ENCODE measurements at places on chromosomes 16 and 17.

- no peak within 1 kb of the TSS for H3K27ac ChIP-seq
- H3K27me3 ChIP-seq, result no peaks in the 10 kb centered on the region
- H3K4me1 ChIP-seq, result no peaks in the 10 kb centered on the region
- DNase-seq, result no peak
- H3K36me3 ChIP-seq, result peaks cover 2% of the 10 kb centered on the region
Observed at GRCh38 chr16:67931712-67932461, at the start of gene CTRL. TSS of gene CTRL (minus strand) at chr16:67931862. CDS start at chr16:67931852, 10 bp downstream.

GRCh38 chr17:8859804-8860430 lies 7.6 kb downstream of the PIK3R6 start:
- no peak overlapping the region for H3K4me3 ChIP-seq
- H3K4me1 ChIP-seq, result no peaks in the 10 kb centered on the region
- no peaks in the 10 kb centered on the region for H3K27me3 ChIP-seq
- no peak for DNase-seq
- H3K27ac ChIP-seq, result no peak overlapping the region

GRCh38 chr17:80604009-80604669 lies 59.5 kb downstream of the RPTOR start:
- H3K27me3 ChIP-seq, result no peaks in the 10 kb centered on the region
- no peak for DNase-seq
- peaks cover 9% of the 10 kb centered on the region for H3K4me1 ChIP-seq
- no peak overlapping the region for H3K4me3 ChIP-seq
- H3K36me3 ChIP-seq, result no peaks in the 10 kb centered on the region
- no peak overlapping the region for H3K27ac ChIP-seq

DNA sequence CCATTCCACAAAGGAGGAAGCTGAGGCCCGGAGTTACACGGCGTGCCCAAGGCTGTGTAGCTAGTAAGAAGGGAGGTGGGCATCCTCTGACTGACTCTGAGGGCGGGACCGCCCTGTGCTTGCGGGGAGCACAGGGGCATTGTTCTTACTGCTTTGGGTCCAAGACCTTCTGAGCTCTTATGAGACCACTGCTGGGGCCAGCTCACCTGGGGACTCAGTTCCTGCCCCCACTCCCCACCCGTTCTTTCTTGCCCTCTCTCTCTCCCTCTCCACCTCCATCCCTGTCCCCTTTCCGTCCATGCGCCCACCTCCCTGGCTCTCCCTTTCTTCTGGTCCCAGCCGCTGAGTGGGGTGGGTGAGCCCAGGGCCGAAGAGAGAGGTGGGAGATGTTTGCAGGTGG lies 19.6 kb downstream of the CCR7 start:
- no peaks in the 10 kb centered on the region for H3K36me3 ChIP-seq
- no peaks in the 10 kb centered on the region for H3K27me3 ChIP-seq
- no peak overlapping the region for H3K4me3 ChIP-seq
- DNase-seq, result no peak
- H3K27ac ChIP-seq, result no peak overlapping the region
- H3K4me1 ChIP-seq, result peaks cover 32% of the 10 kb centered on the region

DNA sequence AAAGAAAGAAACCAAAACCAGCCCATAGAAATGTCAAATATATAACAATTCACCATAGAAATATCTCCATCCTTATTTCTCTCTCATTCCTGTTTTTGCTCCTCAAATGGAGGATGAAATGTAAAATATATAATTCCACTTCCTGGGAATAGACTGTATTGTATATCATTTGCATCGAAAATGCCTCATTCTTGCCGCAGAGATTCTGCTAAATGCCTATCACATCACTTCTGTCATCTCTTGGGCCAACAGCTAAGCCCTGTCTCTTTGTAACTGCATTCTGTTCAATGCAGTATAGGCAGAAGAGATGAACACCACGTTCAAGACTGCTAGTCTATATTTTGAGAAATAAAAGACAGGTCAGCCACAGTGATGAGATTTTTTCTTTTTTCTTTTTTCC lies 956.3 kb upstream of the SOX9 start:
- no peak for DNase-seq
- H3K27me3 ChIP-seq, result no peaks in the 10 kb centered on the region
- no peaks in the 10 kb centered on the region for H3K4me1 ChIP-seq
- H3K36me3 ChIP-seq, result no peaks in the 10 kb centered on the region
- no peak overlapping the region for H3K27ac ChIP-seq
- H3K4me3 ChIP-seq, result no peak overlapping the region

DNA sequence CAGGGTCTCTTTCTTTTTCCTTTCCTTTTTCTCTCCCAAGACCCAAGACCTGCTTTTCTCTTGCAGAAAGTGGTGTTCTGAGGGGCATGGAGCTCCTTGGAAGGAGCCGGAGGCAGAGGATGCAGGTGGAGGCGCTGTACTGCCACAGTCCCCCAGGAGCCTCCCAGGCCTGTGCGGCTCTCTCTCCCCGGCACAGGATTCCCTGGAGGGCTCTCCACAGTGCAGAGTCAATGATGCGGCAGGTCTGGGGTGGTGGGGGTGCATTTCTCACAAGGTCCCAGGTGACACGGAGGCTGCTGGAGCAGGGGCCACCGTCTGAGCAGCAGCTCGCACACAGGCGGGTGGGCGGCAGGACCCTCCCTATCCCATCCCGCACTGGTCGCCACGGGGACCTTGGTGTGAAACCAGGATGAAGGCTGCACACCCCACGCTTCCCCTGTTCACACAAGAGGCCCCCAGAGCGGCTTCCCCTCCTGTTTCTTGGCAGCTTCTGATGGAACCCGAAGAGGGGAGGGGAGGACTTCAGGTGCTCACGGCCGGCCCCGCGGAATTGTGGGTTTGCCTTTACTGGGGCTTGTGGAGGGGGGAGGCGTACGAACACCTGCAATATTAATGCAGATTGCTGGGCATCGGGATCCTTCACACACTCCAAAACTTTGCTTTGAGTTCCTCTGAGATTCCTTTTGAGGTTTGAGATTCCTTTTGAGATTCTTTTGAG lies 186.9 kb downstream of the ENGASE start:
- no peaks in the 10 kb centered on the region for H3K4me1 ChIP-seq
- no peak overlapping the region for H3K27ac ChIP-seq
- H3K36me3 ChIP-seq, result no peaks in the 10 kb centered on the region
- DNase-seq, result no peak

GRCh38 chr17:78129351-78130089 lies 965 bp upstream of the TMC6 start:
- H3K4me3 ChIP-seq, result no peak overlapping the region
- H3K36me3 ChIP-seq, result no peaks in the 10 kb centered on the region
- no peak for DNase-seq
- no peaks in the 10 kb centered on the region for H3K4me1 ChIP-seq
- peak overlapping the region; percentile 5 for H3K27ac ChIP-seq

DNA sequence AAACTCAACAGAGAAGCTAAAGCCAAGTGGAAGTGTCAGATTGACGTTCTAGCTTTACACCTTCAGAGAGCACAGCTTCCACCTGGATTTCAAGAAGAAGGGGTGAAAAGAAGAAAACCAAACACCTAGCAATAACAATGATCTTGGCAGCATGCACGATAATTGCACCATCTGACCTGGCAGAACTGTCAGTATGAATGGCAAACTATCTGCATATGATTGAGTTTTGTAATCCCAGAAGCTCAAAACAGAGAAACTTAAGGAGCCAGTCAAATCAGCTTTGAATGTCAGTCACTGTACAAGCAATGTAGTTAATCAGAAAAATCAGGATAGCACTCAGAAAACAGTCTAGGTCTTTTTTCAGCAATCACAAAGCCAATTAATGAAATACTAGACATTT lies 427.1 kb downstream of the ZFHX3 start:
- H3K27ac ChIP-seq, result no peak overlapping the region
- no peaks in the 10 kb centered on the region for H3K4me1 ChIP-seq
- H3K4me3 ChIP-seq, result no peak overlapping the region
- no peak for DNase-seq
- no peaks in the 10 kb centered on the region for H3K36me3 ChIP-seq

DNA sequence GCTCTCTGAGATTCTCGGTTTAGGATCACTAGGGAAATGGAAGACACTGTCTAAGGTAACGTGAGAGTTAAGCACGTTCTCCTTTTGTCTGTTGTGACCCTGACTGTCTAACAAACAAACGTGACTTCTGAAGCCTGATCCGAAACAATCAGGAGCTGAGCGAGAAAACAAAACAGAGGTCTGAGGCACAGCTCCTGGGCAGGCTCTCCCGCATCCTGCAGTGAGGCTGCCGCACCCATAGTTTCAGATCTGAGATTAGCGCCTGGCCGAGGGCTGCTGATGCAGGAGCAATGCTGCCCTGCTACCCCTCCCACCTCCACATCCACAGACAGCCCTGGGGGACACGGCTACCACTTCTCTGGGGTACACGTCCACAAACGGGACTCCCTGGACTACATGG lies 46.7 kb downstream of the RNF157 start:
- H3K27me3 ChIP-seq, result no peaks in the 10 kb centered on the region
- DNase-seq, result no peak
- no peaks in the 10 kb centered on the region for H3K36me3 ChIP-seq
- no peak overlapping the region for H3K4me3 ChIP-seq

GRCh38 chr17:73048170-73048569 lies 44.3 kb downstream of the SLC39A11 start:
- H3K4me1 ChIP-seq, result peaks cover 3% of the 10 kb centered on the region
- H3K27ac ChIP-seq, result no peak overlapping the region
- DNase-seq, result no peak

DNA sequence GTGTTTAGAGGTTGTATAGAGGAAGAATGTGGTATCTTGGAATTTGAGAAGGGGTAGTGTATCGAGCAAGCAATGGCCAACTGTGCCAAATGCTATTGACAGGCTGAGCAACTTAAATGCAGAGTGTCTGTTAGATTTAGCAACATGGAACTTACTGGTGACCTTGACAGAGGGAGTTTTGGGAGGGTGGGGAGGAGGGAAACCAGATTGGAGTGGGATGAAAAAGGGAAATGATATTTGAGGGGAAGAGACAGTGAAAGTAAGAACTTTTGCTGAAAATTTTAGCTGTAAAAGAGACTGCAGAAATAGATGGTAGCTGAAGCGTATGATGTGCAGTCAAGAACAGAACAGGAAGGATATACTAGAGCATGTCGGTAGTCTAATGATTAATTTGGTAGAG lies 1.1 kb downstream of the LRRC36 start:
- H3K36me3 ChIP-seq, result no peaks in the 10 kb centered on the region
- H3K27ac ChIP-seq, result no peak overlapping the region
- H3K4me1 ChIP-seq, result peaks cover 10% of the 10 kb centered on the region
- H3K27me3 ChIP-seq, result no peaks in the 10 kb centered on the region
- DNase-seq, result no peak

DNA sequence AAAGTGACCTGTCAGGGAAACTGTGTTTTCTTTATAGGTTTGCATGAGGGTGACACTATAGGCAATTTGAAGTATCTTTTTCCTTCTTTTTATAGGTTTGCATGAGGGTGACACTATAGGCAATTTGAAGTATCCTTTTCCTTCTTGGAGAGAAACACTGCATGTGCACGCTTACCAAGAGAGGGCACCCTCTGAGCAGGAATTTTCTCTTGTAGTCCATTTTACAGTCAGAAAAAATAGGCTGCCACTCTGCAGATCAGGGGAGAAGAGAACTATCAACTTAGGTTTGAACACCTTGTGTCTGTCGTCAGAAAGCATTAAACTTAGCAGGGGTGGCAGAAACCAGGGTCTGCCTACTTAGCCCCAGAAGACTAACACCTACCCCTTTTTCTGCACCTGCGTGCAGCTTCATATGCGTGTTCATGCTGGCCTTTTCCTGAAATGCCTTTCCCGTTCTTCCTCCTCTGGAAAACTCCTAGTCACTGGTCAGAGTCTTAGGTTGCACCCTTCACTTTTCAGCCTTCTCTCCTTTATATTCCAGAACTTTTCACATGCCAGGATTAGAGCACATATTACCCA lies 16.4 kb upstream of the SMIM36 start:
- no peak overlapping the region for H3K27ac ChIP-seq
- peak; percentile 92 for DNase-seq
- H3K4me3 ChIP-seq, result no peak overlapping the region
- H3K36me3 ChIP-seq, result no peaks in the 10 kb centered on the region

DNA sequence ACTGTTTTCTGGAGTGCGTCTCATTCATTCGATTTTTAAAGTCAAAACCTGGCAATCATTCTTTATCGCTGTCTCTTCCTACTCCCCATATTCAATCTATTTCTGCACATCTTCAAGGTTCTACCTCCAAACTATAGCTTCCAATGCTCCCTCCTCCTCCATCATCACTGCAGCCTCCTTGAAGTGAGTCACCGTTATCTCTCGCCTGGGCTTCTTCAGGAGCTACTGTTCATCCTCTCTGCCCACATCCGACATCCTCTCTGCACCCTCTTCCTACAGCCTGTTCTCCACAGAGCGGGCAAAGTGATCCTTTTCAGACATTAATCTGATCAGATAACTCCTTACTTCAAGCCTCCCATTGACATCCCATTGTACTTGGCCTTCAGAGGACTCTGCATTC lies 144.2 kb upstream of the DNAH9 start:
- H3K27ac ChIP-seq, result no peak overlapping the region
- H3K4me1 ChIP-seq, result no peaks in the 10 kb centered on the region
- no peaks in the 10 kb centered on the region for H3K27me3 ChIP-seq
- no peaks in the 10 kb centered on the region for H3K36me3 ChIP-seq

GRCh38 chr17:79803997-79804855 lies 7.3 kb upstream of the CBX8 start:
- H3K36me3 ChIP-seq, result no peaks in the 10 kb centered on the region
- no peak overlapping the region for H3K27ac ChIP-seq

DNA sequence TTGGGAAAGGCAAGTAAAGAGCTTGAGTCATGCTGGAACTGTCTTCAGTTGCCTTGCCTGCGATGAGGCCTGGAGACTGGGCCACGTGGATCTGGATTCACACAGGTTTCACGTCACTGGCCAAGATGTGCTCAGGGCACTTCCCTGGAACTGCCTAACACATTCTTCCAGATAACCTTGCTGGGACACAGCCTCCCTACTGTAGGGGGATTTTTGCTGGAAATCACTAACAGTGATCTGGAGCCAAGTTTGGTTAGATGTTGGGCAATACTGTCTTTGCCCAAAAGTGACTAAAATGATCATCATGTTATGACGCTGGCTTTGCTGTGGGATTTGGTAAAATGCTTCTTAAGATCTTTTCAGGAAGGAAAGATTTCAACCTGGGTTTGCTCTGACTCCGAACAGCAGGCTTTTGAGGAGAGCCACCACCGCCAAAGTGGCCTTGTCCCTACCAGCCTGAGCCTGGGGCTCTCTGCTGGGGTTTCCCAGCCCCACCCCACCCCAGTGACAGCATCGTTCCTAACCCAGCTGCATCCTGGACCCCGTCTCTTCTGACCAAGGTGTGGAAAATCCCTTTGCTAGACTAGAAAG lies 14.7 kb downstream of the C1QTNF1 start:
- no peaks in the 10 kb centered on the region for H3K36me3 ChIP-seq
- DNase-seq, result no peak
- no peaks in the 10 kb centered on the region for H3K27me3 ChIP-seq
- no peak overlapping the region for H3K4me3 ChIP-seq
- H3K27ac ChIP-seq, result no peak overlapping the region
- H3K4me1 ChIP-seq, result peaks cover 3% of the 10 kb centered on the region

- H3K27ac ChIP-seq, result peak overlapping the region; percentile 95
- H3K36me3 ChIP-seq, result no peaks in the 10 kb centered on the region
- H3K4me1 ChIP-seq, result peaks cover 40% of the 10 kb centered on the region
- H3K27me3 ChIP-seq, result no peaks in the 10 kb centered on the region
Observed at GRCh38 chr17:40541873-40542557, 23.3 kb downstream of the CCR7 start.

GRCh38 chr16:4987250-4987579 lies 29.1 kb downstream of the SEC14L5 start:
- H3K27me3 ChIP-seq, result peaks cover 7% of the 10 kb centered on the region
- no peak overlapping the region for H3K4me3 ChIP-seq
- no peak for DNase-seq
- no peaks in the 10 kb centered on the region for H3K4me1 ChIP-seq

GRCh38 chr17:79539944-79540705 lies 70.7 kb downstream of the RBFOX3 start:
- no peak overlapping the region for H3K4me3 ChIP-seq
- H3K27ac ChIP-seq, result no peak overlapping the region
- no peak for DNase-seq
- no peaks in the 10 kb centered on the region for H3K36me3 ChIP-seq

GRCh38 chr17:8857919-8858318 lies 9.6 kb downstream of the PIK3R6 start:
- H3K27ac ChIP-seq, result no peak overlapping the region
- H3K4me3 ChIP-seq, result no peak overlapping the region
- DNase-seq, result peak; percentile 36
